ENCODE measurements at places on chromosomes 13 and 19. TPM values are rescaled to one million over a fixed set of nuclear protein-coding genes. Genes with fewer than 3 reads are reported as not detected.

DAZAP1 gene
- 77.6 TPM for total RNA-seq

PSG2 gene
- total RNA-seq: not detected

MISP gene
- 76.4 TPM for total RNA-seq

SMIM44 gene
- not detected for total RNA-seq

SMAD9 gene
- total RNA-seq: 0.30 TPM

LPAR2 gene
- total RNA-seq: 3.1 TPM

KANK2 gene
- 27.9 TPM for total RNA-seq

ERFL gene
- 0.25 TPM for total RNA-seq

LCP1 gene
- 0.14 TPM for total RNA-seq

EBPL gene
- 74.3 TPM for total RNA-seq

LGALS4 gene
- total RNA-seq: 0.42 TPM

MEDAG gene
- total RNA-seq: 0.06 TPM

GNA15 gene
- total RNA-seq: 0.07 TPM

ZBTB32 gene
- total RNA-seq: not detected

CFAP97D2 gene
- not detected for total RNA-seq

LHB gene
- not detected for total RNA-seq

HIF3A gene
- not detected for total RNA-seq

SH2D3A gene
- 15.4 TPM for total RNA-seq
